ENCODE measurements at places on chromosomes 1 and 21.
A peak's percentile ranks its signal among the peaks of the same experiment; 100 is the strongest.

GRCh38 chr1:153985341-153985912 is 712 bp downstream of the RAB13 start:
- peak; percentile 84 for DNase-seq

DNA sequence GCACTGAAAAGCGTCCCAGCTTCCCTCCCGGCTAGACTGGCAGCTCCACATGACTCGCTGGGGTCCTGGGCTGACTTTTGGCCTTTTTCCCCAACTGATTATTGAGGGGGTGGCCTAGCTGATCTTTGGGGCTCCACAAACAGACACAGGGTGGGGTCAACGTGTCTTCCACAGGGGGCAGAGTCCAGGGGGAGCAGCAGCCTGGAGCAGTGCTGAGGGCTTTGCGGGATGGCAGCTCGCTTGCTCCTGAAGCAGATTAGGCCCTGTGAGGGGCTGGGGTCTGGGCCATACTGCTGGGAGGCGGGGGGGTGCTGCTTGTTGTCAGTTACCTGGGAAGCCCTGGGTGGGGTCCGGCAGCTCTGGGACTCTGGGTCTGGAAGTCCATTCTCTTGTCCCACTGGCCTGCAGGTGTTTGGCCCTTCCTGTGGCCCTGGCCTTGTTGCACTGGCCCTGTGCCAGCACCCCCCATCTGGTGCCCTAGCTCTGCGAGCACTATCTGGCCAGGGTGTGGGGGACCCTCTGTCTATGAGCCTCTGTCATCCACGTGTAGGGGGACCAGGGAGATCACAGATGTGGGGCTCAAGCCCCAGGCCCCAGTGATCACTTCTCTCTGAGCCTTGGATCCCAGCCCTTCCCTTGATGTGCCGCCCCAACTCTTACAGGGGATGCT is 12.3 kb upstream of the HES5 start:
- DNase-seq = no peak

DNA sequence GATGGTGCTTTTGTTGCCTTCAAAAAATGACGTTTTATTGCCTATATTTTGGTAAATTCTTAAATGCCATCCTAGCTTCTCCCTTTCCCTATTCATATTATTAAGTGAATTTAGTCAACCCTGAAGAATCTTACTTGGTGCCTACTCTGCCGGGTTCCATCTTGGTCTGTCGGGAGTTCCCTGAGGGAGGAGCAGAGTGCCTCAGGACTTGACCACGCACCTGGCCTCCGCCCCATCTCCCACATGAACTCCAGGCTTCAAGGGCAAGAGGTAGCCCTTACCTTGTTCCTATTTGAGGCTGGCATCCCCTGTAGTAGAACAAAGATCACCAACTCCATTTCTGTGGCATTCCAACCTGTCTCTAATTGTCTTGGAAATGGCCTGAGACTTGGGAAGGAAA is 21.5 kb downstream of the VANGL2 start:
- DNase-seq = no peak

- DNase-seq = no peak
Measured at GRCh38 chr1:3323021-3323795, 131.3 kb upstream of the ARHGEF16 start.
